ENCODE measurements at places on chromosomes 5 and 9.

DNA sequence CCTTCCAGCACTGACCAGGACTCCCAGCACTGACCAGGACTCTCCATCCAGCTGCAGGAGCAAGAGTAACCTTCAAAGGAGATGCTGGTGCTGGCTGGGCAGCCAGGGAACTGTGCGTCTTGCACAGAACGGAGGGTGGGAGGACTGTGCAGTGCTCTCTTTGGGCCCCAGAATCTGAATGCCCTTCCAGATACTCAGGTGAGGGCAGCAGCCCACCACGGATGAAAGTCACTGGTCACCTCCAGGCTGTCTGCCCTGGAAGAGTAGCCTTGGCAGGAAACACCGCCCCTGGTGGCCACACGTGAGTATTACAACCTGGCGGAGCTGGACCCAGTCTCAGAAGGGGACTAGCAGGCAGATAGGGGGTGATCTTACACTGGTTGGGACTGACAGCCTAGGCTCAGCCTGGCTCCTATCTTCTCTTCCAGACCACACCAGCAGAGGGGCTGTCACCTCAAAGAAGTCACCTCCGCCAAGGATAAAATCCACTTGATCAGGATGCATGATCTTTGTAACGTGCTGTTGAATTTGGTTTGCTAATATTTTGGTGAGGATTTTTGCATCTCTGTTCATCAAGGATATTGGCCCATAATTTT, 4.8 kb upstream of the SARDH start:
- peak; percentile 15 for DNase-seq

GRCh38 chr5:2756211-2757152, 5.0 kb upstream of the IRX2 start:
- no peak for DNase-seq

DNA sequence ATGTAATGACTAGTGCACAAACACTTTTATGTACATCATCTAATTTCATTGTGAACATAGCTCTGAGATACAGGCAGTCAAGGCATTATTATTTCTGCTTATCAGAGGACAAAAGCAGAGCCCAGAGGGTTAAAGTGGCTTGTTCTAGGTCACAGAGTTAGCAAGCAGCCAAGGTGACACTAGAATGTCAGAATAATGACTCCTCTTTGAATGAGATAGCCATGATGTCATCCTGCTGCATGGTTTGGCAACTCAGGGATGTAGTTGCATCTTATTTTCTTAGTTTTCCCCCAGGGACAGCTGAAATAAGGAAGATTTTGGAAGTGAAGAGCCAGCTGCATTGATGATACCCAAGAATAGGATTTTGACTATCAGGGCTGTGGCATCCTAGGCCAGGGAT, 54.4 kb downstream of the KCNV2 start:
- no peak for DNase-seq

- no peak for DNase-seq
Measured at GRCh38 chr5:88235828-88236227, 32.8 kb downstream of the TMEM161B start.

GRCh38 chr5:56413546-56413945, 180.4 kb upstream of the ANKRD55 start:
- no peak for DNase-seq

DNA sequence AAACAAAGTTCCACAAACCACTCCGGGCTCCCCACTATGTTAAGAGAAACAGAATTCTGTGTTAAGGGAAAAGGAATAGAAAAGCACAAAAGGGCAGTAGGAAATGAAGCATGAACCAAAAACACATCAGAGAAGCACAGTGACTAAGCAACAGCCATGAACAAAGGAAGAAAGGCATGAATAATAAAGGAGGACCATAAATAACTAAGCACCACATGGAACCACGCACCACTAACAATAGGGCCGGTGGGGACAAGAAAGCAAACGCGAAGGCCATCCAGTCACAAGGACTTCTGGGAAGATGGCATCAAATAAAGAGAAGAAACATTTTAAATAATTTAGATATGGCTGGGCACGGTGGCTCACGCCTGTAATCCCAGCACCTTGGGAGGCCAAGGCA, 18.0 kb downstream of the PRUNE2 start:
- no peak for DNase-seq

DNA sequence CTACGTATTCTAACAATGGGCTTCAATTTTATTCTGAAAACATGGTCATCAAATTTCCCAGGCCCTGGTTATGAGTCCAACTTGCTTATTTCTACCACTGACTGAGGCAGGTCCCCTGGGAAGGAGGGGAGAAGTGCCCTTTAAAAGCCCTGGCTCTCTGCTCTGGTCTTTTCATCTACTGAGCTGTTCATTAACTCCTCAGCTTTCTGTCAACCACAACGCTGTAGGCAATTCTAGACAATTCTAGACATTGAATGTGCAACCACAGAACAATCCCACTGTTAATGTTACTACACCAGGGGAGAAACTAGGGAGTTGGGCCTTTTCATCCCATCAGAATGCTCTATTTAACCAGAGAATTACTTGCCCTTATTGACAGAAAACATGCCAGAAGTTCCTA, 10.0 kb downstream of the MOCS2 start:
- DNase-seq, result no peak

DNA sequence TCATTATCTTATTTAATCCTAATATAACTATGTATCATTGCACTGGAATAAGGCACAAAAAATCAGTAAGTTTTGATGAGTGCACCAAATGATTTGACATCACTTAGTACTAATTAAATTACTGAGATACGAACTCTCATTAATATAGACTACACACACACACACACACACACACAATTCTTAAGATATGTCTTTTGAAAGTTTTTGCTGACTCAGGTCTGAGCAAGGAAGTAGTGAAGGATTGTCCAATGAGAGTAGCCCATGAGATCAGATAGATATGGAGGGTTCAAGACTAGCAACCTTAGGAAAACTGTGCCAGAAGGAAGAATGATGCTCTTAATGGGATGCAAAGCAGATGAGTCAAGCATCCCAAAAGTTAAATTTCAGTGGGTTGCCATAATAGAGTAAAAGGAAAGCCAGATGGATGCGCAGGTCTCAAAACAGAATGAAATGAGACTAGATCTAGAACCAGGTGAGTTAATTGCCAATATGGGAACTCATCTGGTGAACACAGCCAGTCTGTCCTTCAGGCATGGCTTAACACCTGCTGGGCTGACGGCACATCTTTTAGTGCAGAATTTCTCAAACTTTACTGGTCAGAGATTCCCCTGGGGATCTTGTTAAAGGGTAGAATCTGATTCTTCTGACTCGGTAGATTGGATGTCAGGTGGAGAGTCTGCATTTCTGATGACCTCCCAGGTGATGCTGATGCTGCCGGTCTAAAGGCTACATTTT, 197.0 kb upstream of the NR4A3 start:
- no peak for DNase-seq

DNA sequence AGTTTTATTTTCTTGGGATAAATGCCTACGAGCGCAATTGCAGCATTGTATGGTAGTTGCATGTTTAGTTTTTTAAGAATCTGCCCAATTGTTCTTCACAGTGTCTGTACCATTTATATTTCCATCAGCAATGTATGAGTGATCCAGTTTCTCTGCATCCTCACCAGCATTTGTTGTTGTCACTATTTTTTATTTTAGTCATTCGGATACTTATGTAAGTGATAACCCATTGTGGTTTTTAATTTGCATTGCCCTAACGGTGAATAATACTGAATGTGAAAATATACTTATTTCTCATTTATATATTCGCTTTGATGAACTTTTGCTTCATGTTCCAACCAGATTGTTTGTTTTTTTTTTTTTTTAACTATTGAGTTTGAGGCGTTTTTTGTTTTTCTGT, 33.7 kb upstream of the PWWP2A start:
- DNase-seq, result no peak

DNA sequence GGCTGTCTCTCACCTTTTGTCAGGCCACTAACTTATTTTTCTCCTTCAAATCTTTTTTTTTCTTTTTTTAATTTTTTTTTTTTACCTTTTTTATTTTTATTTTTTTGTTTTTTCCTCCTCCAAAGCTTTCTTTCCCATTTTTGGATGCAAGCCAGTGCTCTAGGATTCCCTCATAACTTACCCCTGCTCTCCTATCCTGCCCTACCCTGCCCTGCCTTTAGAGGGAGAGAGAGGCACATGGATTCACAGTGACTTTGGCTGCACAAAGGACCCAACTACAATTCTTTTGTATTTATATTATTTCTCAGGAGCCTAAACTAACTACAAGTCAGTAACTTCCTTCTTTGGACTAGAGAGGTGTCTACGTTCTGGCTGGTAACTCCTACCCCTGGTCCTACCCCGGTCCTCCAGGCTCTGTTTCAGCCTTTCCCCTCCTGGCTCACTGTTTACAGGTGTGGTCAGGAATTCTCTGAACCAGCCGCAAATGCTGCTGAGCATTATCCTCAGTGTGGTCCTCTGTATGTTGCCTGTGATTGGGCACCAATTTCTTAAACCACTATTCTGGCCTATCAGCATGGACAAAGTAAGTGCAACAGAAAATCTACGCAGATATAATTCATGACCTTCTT, 8.4 kb upstream of the RUSC2 start:
- no peak for DNase-seq

- no peak for DNase-seq
Measured at GRCh38 chr5:34627794-34628193, 28.3 kb upstream of the RAI14 start.

DNA sequence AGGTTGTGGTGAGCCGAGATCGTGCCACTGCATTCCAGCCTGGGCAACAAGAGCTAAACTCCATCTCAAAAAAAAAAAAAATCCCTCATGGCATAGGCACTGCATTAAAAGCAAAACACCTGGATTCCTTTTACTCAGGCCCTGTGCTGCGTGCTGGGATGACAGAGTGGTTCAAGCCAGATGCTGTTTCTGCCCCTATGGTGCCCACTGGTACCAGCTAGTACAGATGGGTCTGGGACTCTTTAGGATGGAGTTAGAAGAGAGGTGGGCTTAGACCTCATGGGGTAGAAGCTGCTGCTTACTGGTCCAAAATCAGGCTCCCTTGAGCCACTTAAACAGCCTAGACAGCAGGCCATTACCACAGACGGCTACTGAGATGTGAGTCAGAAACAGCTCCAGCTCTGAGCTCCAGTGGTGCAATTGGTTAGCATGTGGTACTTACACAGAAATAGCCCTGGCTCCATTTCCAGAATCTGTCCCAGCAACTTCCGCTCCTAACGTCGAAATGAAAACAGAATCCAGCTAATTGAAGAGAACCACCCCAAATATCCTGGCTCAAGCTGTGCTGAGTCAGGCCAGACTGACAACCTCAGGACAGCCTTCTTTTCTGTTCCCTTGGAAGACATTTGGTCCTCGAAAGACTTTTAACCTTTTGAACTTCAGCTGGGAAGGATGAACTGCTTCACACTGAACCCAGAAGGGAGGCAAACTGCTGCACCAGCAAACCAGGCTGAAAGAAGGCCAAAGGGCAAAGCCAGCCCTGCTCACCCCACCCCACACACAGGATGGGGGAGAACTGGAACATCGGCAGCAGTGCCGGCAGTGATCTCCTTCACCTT, 15.5 kb downstream of the C5orf15 start:
- DNase-seq, result no peak

DNA sequence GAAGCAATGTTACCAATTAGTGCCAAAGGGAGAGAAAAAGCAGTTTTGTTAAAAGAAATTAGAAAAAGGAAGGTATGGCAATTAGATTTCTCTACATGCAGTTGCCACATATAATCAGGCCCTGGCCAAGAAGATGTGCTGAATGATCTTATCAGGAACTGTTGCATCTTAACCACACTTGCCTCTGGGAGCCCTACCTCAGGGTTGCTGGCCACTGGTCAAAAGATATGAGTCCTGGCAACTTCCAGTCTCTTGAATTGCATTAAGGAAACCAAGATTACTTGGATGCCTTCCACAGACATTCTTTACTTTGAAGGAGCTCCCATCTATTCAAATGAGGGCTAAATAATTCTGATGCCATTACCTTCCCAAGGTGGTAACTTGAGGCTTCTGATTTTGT, 60.4 kb downstream of the TNC start:
- DNase-seq, result no peak

DNA sequence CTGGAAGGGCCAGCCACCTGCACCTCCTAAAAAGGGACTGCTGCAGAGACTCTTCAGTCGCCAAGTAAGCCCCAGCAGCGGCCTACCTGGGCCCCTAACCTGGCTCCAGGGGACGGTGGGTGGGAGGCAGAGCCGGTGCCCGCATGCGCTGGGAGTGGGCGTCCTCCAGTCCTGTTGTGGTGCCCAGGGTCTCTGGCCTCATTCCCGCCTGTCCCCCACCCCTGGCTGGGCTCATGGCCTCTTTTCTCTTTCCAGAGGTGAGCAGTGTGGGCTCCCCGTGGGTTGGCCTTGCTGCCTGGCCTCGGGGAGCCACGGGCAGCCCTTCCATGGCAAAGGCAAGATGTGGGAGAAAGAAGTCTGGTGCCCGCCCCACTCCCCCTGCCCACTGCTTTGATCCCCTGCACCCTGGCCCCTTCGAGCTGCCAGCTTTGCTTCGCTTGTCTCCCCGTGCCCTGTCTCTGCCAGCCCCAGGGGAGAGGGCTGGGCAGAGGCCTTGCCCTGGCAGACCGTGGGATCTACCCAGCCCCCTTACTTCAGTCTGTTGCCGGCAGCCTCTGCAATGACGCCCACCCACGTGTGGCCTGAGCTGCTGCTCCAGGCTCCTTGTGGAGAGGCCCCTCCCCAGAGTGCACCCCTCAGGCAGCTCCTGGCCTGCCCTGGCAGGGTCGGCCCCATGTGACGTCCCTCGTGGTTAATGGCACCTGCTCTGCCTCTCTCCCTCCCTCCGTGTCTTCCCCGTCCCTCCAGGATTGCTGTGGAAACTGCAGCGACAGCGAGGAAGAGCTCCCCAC, 5.4 kb upstream of the PRR7 start:
- no peak for DNase-seq

DNA sequence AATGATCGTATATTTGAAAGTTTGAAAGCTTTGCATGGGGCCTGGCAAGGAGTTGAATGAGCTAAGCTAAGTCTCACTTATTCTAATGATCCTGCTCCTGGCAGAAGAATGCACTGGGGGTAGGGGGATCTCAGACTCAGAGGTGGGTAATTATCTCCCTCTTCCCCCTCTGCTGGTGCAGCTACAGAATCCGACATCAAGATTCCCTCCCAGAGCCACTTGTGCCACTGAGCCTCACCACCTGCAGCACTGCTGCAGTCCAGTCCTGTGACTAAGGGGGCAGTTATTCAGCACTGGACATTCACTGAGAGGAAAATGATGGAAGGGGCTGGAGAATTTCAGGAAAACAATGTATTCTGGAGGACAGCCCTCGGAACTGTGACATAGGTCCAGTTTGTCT, 205.8 kb downstream of the DEPDC1B start:
- DNase-seq, result no peak

- no peak for DNase-seq
Measured at GRCh38 chr5:143693651-143694252, 118.2 kb upstream of the HMHB1 start.

DNA sequence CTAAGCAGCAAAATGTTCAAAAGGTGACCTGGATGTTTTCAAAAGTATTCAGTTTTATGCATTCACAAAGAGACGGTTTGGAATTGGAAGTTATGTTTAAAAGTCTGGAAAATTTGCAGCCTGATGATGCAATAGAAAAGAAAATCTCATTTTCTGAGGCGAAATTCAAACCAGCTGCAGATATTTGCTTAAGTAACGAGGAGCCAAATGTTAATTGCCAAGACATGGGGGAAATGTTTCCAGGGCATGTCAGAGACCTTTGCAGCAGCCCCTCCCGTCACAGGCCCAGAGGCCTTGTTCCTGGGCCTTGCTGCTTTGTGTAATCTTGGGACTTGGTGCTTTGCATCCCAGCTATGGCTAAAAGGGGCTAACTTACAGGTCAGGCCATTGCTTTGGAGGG, 228.2 kb downstream of the MAN2A1 start:
- DNase-seq, result no peak

Measured in activated CD8-positive, alpha-beta memory T cell treated with anti-CD3 and anti-CD28 coated beads for 1 hour (primary cell).